ENCODE measurements at places on chromosomes 16 and 17. TPM values are rescaled to one million over a fixed set of nuclear protein-coding genes. Genes with fewer than 3 reads are reported as not detected.

DNA sequence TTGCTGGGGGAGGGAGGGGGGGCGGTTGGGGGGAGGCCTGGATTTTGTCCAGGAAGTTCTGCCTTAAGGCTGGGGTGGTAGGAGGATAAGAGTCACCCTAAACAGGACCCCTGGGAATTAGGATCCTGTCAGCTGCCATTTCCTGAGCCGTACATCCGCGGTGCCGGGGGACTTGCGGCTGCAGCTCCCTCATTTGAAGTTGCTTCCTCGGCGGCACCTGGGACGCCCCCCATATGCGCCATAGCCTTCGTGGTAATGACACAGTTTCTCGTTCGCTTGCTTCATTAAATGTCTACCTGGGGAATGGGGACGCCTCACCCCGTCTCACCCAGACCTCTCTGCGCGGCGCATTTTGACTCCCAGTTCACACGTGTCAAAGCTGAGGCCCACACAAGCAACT lies 55.1 kb upstream of the PABPN1L start:
- no peak for DNase-seq
- no peak overlapping the region for H3K4me3 ChIP-seq
- H3K4me1 ChIP-seq = peaks cover 18% of the 10 kb centered on the region
- peak overlapping the region; percentile 47 for H3K27ac ChIP-seq
- no peaks in the 10 kb centered on the region for H3K36me3 ChIP-seq

GRCh38 chr16:73124097-73124652 lies 76.2 kb upstream of the ZFHX3 start:
- H3K27me3 ChIP-seq = no peaks in the 10 kb centered on the region
- no peak for DNase-seq
- no peak overlapping the region for H3K27ac ChIP-seq
- H3K36me3 ChIP-seq = no peaks in the 10 kb centered on the region
- no peaks in the 10 kb centered on the region for H3K4me1 ChIP-seq

MILR1 gene
- 6.7 TPM for total RNA-seq

IL34 gene
- 66.3 TPM for total RNA-seq

SLC43A2 gene
- total RNA-seq = 26.1 TPM

CLDN9 gene
- not detected for total RNA-seq
